Glomerular endothelial cell (primary cell): ENCODE measurements at places on chromosomes 5 and 9. TPM values are rescaled to one million over a fixed set of nuclear protein-coding genes. Genes with fewer than 3 reads are reported as not detected.

OGN gene
- not detected in 2 replicates for total RNA-seq

RIMOC1 gene
- total RNA-seq, result 14.8 and 20.9 TPM in 2 replicates

TERT gene
- total RNA-seq, result not detected in 2 replicates

FBLL1 gene
- total RNA-seq, result 0.39 and 1.8 TPM in 2 replicates

PCDHGA4 gene
- total RNA-seq, result 5.7 and 9.2 TPM in 2 replicates

GCNT4 gene
- total RNA-seq, result 0.39 and 0.41 TPM in 2 replicates

IL33 gene
- total RNA-seq, result 0.19 and 4.5 TPM in 2 replicates

BOD1 gene
- 45.0 and 52.1 TPM in 2 replicates for total RNA-seq

C5orf46 gene
- not detected in 2 replicates for total RNA-seq

ZFP37 gene
- total RNA-seq, result 0.64 and 1.1 TPM in 2 replicates

DNA sequence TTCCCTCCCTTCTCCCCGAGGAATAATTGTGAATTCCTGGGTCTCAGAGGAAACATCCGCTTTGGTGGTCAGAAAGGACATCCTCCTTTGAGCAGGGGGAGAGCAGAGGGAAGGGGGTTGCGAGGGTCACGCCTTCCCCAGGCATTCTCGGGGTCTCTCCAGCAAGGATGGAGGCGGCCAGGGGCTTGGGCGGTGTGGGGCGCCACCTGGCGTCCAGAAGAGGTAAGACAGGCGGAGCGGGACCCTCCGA lies 129.1 kb downstream of the KCNIP1 start:
- DNase-seq, result no peak

GRCh38 chr5:178467205-178467567 lies 123.0 kb downstream of the COL23A1 start:
- no peak for DNase-seq

DNA sequence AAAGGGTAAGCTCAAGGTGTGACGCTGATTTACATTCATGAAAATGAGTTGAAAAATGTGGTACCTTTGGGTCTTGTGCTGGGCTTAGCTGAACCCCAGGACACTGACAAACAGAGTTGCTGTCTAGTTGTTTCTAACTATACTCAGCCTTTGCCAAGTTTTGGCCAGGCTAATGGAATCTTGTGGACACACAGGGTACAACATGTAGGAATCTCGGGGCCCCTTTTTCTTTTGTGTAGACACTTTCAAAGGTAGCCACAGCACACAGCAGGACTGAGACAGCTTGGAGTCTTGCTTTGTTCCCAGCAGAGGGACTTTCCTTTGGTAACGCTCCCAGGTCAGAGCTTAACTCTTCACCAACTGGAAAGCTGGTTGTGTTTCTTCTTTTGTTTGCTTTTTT lies 7.8 kb downstream of the LIX1 start:
- DNase-seq, result no peak

DNA sequence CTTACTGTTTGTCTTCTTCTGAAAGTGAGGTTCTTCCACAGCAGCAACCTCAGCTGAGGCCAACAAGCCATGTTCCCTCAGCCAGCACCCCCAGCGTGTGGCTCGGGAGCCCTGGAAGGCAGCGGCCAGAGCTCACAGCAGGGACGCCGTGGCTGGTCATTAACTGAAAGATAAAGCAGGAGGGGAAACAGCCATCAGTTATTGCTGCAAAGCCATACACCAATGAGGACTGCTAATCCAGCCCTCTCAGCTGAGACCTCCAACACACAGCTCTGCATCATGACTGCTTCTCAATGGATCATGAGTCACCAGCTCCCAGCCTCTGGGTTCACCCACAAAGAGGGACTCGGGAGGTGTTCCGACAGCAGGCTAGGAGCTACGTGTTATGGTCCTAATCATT lies 24.3 kb downstream of the ABCA1 start:
- DNase-seq, result no peak

DNA sequence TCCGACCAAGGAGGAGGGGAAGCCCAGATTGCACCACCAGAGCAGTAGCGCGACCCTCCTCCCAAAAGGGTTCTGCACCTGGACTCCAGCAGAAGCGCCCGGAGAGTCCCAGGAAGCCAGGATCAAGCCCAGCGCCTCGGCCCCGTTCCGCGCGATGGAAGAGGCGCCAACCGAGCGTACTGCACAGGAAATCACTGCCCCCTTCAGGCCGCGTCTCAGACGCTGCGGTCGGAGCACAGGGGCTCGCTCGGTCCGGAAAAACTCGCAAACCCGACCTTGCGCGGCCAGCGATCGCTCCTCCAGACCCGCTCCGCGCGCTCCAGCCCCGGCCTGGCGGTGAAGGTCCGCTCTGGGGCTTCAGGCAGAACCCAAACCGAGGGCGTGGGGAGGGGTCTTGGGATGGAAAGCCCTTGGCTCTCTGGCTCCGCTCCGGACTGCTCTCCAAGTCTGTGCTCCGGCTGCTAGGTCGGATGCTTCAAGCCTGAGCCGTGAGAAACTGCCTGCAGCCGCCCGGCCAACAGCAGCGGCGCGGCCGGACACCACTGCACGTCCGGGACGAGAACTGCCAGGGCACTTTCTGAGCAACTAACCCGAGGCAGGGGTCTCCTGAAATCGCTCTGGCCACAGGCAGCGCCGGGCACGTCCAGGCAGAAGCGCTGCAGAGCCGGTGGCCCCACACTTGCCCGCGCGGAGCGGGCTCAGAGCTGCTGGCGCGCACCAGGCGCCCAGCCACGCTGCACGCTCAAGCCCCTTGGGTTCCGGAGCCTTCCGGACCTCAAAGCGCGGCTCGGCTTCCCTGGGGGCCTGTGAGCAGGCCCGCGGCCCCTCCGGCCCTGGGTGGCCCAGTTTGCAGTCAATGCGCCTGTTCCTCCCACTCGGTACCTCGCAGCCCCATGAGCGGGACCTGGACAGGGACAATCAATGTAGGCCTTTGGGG lies 1.3 kb downstream of the GABBR2 start:
- no peak for DNase-seq

DNA sequence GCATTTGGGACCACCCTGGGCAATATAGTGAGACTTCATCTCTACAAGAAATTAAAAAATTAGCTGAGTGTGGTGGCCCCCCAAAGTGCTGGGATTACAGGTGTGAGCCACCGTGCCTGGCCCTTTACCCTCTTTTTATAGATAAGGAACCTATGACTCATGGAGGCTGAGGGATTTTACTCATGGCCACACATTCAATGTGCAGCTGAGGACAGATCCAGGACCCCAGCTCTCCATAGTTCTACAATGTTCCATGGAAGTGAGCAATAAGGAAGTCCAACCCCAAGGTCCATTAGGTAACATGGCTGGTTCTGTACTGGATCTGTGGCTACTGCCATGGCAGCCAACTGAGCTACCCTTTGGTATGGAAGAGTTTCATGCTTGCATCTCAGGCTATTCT lies 25.3 kb upstream of the PDZD2 start:
- no peak for DNase-seq

GRCh38 chr5:143496943-143497342 lies 93.5 kb upstream of the NR3C1 start:
- DNase-seq, result no peak

- no peak for DNase-seq
Measured at GRCh38 chr5:6582507-6583048, 50.3 kb downstream of the NSUN2 start.

DNA sequence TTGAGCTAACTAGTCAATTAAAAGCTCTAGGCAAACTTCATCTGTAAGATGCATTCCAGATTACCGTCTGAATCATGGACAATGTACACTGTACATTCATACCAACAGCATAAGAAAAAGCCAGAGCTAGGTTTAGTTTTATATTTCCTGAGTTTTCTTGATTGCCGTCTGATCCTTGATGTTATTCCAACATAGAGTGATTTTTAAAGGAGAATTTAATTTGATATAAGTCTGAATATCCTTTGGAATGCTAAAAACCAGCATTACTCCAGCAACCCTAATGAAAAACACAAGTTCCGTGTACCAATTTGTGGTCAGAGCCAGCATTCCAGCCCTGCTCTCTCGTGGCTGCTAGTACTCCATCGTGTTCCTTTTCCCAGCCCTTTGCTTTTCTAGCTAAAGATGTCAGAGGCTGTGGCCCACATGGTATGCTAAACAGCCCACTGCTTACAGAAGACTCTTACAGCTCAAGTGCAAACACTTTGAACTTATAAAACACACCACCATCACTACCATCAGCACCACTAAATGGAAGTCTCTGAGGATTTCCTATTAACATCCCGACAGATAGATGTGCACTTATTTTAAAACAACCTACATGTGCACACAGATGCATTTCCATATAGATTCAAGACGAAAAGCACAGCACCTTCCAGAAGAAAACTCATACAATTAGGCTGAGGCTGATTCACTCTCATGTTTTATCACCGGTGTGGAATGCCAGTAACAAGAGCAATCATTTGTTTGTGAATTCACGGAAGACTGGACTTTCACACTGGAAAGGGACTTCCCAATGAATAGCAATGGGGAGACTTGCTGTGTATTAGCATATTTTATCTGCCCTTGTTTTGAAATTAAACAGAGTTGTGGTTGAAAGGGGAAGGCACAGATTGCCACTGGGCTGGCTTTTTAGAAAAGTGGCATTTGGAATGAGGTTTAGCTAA lies 246.9 kb upstream of the GAS1 start:
- DNase-seq, result no peak

DNA sequence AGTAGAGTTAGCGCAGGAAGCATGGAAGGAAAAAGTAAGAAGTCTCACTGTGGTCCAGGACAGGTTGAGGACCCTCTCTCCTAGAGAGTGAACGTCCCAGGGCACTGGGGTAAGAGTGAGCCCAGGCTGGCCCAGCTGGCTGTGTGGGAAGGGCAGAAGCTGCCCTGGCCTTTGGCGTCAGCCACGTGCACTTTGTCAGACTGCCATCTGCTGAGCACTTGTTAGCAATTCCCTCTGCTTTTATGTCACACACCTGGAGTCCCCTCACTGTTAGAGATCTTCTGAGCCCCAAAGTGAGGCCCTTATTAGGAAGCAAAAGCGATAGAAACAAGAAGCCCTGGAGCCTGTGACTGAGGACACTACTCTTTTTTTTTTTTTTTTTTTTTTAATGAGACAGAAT lies 79.1 kb downstream of the UGCG start:
- DNase-seq, result no peak

DNA sequence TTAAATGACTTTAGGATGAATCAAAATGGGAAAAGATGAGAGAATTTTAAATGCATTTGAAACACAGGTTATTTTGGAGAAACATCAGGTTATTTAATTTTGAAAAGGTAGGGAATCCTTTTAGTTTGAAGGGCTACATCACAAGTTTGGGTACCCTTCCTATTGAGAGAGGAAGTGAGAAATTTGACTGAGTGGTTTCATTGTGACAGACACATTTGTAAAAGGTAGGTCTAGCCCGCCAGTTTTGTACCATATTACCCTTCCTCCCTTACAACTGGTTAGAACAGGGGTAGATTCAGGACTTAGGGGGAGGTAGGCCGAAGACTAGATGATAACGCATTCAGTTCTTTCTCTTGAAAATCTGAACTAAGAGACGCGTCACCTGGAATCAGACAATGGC lies 464.2 kb downstream of the EBF1 start:
- no peak for DNase-seq

DNA sequence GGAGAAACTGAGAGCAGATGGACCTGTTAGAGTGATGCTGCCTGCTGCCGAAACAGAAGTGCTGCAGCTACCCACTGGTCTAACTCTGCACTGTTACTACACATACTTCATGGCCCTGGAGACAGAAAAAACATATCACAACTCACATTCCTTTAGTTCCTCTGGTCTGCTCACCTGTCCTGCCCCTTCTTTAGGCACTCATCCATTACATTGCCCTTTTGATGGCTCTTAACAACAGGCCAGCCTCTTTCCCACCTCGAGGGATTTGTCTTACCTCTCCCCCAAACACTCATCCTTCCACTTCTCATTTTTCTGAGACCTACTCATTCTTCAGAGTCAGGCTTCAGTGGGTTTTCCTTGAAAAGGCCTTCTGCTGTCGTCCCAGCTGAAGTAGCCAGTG lies 49.2 kb downstream of the KCTD16 start:
- DNase-seq, result no peak

DNA sequence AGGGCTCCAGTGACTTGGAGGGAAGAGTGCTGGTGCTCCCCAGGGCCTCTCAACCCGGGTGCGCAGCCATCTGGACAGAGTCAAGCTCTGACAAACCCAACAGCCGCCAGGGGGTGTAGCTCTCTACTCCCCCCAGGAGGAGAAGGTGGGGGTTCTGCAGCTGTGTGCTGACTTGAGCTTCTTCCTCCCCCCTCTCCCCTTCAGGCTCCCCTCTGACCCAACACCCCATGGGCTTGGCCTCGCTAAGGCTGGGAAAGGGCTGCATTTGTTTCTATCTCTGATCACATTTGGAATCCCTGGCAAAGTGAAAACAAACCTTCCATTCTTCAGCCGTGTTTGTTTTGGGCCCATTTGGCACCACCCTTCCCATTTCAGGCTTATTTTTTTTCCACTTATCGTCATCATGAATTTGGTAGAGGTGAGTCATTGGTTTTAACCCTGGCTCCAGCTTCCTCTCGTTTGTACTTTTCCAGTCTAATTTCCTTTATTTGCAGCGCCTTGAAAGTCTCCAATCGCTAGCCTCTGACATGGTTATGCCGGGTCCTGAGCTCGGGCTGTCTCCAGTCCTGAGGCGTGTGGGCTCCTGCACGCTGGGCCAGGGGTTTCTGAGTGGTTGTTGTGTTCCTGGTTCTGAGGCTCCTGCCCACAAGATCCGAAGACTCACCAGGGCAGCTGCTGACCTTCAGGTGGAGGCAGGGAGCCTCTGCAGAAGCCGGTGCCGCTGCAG lies 36.1 kb downstream of the DAP start:
- peak; percentile 89 for DNase-seq

GRCh38 chr5:79795764-79796398 lies 106.2 kb downstream of the CMYA5 start:
- no peak for DNase-seq

DNA sequence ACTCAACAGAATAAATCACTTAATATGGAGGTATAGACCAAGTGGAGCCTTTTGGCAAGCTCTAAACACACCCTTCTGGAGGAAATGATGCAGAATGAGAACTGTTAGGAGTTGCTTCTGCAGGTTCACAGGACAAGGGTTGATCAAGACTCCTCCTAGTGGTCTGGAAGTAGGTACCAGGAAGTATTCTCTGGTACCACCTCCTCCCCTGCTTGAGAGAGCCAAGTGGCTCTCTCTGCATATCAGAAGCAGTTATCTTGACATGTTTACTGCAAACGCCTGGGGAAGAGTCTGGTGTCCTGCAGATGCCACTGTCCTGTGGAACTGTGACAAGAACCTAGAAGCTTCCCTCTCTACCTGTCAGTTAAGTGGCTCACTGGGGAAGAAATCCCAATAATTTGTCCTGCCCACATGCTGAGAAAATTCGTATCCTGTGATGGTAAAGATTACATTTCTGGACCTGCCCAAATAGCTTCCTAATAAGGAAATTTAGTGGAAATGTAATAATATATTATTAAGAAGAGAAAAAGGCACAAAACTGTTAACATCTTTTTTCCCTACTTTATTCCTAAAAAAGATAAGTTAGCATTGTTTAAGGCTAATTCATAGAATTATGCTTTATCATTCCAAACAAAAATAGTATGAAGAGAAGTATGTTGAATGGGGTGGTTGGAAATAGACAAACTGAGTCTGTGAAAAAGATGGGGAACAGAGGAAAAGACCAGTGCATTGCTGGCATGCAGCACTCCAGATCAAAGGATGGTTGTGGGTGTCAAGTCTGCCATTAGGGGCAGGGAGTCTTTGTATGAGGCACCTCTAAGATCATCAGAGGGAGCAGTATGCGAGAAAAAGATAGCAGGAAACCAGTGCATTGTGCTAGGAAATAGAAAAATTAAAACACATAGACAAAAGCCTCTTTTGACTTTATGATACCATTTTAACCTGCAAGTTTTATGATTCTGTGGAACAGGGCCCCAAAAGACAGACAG lies 118.8 kb downstream of the CDC42SE2 start:
- DNase-seq, result no peak
